ENCODE measurements at places on chromosomes 12 and 14. TPM values are rescaled to one million over a fixed set of nuclear protein-coding genes. Genes with fewer than 3 reads are reported as not detected.
A peak's percentile ranks its signal among the peaks of the same experiment; 100 is the strongest.

DNA sequence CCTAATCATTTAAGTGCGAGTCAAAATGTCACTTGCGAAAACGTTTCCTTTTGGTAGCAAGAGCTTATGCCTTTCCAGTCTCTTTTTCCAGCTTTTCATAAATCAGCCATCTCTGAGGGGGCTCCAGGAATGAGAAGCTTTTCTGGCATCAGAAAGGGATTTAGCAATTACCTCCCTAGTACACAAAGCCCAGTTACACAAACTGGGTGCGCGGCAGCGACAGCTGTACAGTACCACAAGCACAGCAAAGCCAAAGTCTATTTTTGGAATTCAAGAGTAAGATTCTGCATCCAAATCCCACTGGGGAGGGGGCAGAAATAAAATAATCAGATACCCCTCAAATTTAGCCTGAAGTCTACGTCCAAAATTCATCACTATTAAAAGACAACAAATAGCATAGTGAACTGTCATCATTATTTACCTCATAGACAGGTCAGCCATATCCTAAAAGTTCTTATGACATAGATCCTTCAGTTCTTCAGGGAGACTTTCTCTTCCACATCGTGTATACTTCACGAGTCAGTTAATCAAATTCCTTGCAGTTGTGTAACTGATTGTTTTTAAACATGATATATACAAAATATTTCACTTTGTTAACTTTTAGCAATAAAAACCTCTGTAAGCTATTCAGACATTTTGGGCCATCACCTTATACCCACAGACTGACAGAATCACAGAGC lies 150.8 kb downstream of the TTC7B start:
- DNase-seq: no peak

DNA sequence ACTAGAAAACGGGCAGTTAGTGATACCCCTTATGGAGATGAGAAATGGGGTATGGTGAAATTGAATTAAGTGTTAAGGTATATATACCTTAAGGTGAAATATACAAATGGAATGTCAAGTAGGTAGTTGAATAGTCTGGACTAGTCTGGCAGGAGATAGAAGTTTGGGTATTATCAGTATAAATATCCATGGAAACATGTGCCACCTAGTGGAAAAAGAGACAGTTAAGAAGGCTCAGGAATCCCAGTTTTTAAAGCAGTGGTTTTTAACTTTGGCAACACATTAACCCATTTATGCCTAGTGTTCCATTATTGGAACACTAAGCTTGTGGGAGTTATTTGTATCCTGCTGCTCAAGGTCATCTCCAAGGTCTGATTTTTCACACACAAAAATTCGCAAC lies 38.6 kb upstream of the TPH2 start:
- DNase-seq: peak; percentile 4

GRCh38 chr12:115979351-115979750 lies 298.1 kb downstream of the MED13L start:
- no peak for DNase-seq

NABP2 gene
- 72.1 TPM for total RNA-seq

GRCh38 chr14:74684434-74684833 lies 28.4 kb downstream of the AREL1 start:
- DNase-seq: no peak

GRCh38 chr12:13229504-13229903 lies 33.0 kb downstream of the EMP1 start:
- DNase-seq: no peak

ASCL1 gene
- total RNA-seq: not detected

Measured in RPMI7951 (cell line).